Right lung (tissue), 10 donors: ENCODE measurements at places on chromosomes 5 and 9. TPM values are rescaled to one million over a fixed set of nuclear protein-coding genes. Genes with fewer than 3 reads are reported as not detected.

The C5orf34 gene
- 7.3 TPM for polyA plus RNA-seq

The PCDHB3 gene
- polyA plus RNA-seq: 3.4 TPM

The IFNE gene
- 0.55 TPM for polyA plus RNA-seq

DNA sequence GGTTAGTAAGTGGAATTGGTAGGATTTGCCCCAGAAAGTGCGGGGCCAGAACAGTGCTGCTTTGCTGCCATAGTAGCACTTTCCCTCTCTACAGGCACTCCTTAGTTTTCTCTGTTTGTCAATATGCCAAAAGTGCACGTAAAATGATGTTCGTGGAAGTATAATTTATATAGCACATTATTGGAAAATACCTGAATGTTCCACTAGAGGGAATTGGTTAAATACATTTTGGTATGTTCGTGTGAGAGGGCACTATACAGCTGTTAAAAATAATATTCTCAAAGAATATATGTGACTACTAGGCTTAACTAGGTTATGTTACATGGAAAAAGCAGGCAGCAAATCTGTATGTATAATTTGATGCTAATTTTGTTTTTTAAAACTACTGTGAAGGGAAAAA is 184.0 kb upstream of the GDNF start:
- DNase-seq: no peak

DNA sequence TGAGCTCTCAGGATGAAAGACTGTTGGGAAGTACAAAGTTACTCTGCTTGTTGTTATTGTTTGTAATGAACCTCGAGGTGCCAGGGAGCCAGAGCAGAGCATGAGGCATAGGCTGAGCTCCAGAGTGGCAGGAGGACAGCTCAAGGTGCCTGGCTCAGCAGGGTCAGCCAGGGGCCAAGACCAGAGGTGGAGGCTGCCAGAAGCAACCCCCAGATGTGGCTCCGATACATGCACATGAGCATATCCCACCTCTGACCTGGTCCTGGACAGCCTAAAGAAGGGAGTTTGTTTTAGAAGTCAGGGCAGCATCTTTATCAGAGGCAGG is 105.6 kb downstream of the PSD2 start:
- DNase-seq: no peak

GRCh38 chr9:84339962-84340361 is 596 bp downstream of the SLC28A3 start:
- no peak for DNase-seq
